A549 treated with AZD2906 at 1 μM for 4 hours (cell line): ENCODE measurements at places on chromosomes 7 and 10. TPM values are rescaled to one million over a fixed set of nuclear protein-coding genes. Genes with fewer than 3 reads are reported as not detected.

Gene PHTF2
- 11.2 to 19.7 TPM (median 14.4 TPM) in 5 replicates for total RNA-seq

Gene CALHM3
- total RNA-seq, result 0.23 to 0.52 TPM (median 0.35 TPM) in 5 replicates

Gene C10orf105
- total RNA-seq, result not detected in 5 replicates

Gene CHST15
- 6.6 to 7.8 TPM (median 7.1 TPM) in 5 replicates for total RNA-seq

Gene SH3PXD2A
- 0.71 to 1.0 TPM (median 0.82 TPM) in 5 replicates for total RNA-seq

Gene HOXA10
- total RNA-seq, result 6.2 to 7.0 TPM (median 6.7 TPM) in 5 replicates

Gene CCL26
- total RNA-seq, result 7.7 to 10.9 TPM (median 7.9 TPM) in 5 replicates

Gene CASTOR2
- total RNA-seq, result 3.4 to 4.7 TPM (median 4.4 TPM) in 5 replicates

Gene AGBL3
- total RNA-seq, result 0.75 to 1.4 TPM (median 0.96 TPM) in 5 replicates

Gene CRTAC1
- 0.89 to 1.7 TPM (median 1.5 TPM) in 5 replicates for total RNA-seq

Gene KIF11
- 29.0 to 41.3 TPM (median 31.8 TPM) in 5 replicates for total RNA-seq

Gene SFTPA2
- not detected in 5 replicates for total RNA-seq

Gene HIP1
- 18.4 to 27.6 TPM (median 23.0 TPM) in 5 replicates for total RNA-seq

Gene CPA2
- 0.05 to 0.33 TPM (median 0.11 TPM) in 3 of 5 replicates, not detected in the others for total RNA-seq

Gene SUN3
- total RNA-seq, result not detected in 5 replicates

Gene FBH1
- 30.1 to 40.3 TPM (median 38.9 TPM) in 5 replicates for total RNA-seq

Gene BTBD16
- total RNA-seq, result 0.41 to 0.82 TPM (median 0.66 TPM) in 5 replicates
